ENCODE measurements at places on chromosomes 13 and 19.
A peak's percentile ranks its signal among the peaks of the same experiment; 100 is the strongest.

- no peak for DNase-seq
These were observed 36.5 kb upstream of the NPAS1 start for GRCh38 chr19:46983097-46983496.

GRCh38 chr13:59356607-59357006 lies 807.1 kb downstream of the DIAPH3 start:
- no peak for DNase-seq

- no peak for DNase-seq
These were observed 11.9 kb downstream of the PEAK3 start for GRCh38 chr19:2270157-2270422.

- peak; percentile 70 for DNase-seq
These were observed 2.7 kb upstream of the HNRNPL start for GRCh38 chr19:38852231-38853044.

DNA sequence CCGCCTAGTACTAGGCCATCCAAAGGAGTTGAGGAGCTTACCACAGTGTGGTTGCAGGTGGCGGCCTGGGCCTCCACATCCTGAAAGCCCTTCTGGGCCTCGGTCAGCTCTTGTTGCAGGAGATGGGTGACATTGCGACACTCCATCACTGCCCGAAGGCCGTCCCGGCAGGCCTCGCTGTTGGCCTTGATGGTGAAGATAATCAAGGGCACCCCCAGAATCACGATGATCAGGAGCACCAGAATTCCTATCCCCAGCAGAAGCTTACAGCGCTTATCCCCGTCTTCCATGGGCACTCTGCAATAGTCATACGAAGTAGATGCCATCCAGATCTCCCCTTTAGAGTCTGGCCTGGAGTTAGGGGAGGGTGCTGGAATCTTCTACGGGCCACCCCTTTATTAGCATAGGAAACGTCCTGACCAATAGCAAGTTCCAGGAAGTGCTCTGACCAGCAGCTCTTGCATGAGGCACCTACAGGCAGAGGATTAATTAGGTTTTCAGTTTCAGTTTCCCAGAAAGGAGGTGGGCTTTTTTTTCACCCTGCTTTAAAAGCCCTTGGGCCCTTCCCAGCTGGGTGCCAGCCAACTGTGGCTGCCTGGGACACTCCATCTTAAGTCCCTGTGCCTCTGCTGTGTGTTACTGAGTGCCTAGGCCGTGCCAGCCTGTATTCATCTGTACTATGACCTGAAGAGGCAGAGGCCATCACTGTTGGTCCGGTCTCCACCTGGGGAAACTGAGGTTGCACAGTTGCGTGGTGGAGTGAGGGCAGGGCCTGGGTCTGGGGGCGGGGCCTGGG lies at the start of gene BST2:
TSS of gene BST2 (minus strand) at position 381 of the 796 bp plus-strand sequence. CDS start at position 326, 55 bp downstream.
- peak; percentile 69 for DNase-seq

- DNase-seq: no peak
These were observed 3.1 kb downstream of the BCAT2 start for GRCh38 chr19:48807590-48808308.

- no peak for DNase-seq
These were observed 4.3 kb upstream of the RAP2A start for GRCh38 chr13:97429681-97430081.

GRCh38 chr13:58843567-58843966 lies 1212.0 kb downstream of the PCDH17 start:
- DNase-seq: no peak

GRCh38 chr19:49631014-49631588 lies 8.8 kb downstream of the RRAS start:
- DNase-seq: no peak

- no peak for DNase-seq
These were observed 24.2 kb downstream of the C2CD4C start for GRCh38 chr19:384799-385169.

DNA sequence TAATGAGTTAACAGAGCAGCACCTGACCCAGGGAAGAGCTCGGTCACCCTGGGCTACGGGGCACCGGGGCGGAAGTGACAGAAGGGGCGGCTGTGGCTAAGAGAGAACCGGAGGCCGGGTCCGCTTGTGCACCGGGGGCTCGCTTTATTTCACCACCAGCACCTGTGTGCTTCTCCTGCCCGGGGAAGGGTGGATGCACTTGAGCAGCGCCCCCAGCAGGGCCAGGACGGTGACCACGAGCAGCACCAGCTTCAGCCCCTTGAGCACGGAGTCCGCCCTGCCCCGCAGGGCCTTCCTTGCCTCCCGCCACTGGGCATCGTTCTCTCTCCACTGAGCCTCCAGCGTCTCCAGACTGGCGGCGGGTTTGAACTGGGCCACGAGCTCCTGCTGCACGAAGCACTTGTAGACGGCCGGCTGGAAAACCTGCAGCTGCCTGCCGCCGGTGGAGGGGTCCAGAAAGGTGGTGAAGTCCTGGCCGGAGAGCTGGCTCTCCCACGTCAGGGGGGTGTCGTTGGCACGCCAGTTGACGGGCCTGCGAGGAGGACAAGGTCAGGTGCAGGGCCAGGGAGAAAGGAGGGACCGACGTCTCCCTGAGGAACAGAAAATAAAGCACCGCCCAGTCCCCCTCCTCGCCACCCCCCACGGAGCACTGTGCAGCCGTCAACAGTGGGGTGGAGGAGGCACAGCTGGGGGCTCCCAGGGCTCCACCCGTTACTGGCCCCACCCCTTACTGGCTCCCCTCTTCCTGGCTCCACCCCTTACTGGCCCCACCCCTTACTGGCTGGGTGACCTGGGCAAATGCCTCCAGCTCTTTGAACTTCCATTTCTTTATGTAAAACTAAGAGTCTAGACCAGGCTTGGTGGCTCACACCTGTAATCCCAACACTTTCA lies 3.6 kb downstream of the FAM187B start:
- no peak for DNase-seq

- peak; percentile 26 for DNase-seq
These were observed 11.5 kb downstream of the TM6SF2 start for GRCh38 chr19:19261350-19262189.

DNA sequence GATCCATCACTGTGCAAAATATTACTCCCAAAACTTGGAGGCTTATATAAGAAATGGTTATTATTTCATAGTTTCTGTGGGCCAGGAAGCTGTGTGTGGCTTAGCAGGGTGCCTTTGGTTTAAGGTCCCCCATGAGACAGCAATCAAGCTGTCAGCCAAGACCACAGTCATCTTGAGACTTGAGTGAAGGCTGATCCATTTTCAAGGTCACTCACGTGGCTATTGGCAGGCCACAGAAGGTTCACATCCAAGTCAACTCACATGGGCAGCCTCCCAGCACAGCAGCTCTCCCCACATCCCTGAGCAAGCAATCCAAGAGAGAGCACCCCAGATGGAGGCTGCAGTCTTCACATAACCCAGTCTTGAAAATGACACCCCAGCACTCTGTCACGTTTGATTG lies 537.4 kb downstream of the MYO16 start:
- DNase-seq: no peak

DNA sequence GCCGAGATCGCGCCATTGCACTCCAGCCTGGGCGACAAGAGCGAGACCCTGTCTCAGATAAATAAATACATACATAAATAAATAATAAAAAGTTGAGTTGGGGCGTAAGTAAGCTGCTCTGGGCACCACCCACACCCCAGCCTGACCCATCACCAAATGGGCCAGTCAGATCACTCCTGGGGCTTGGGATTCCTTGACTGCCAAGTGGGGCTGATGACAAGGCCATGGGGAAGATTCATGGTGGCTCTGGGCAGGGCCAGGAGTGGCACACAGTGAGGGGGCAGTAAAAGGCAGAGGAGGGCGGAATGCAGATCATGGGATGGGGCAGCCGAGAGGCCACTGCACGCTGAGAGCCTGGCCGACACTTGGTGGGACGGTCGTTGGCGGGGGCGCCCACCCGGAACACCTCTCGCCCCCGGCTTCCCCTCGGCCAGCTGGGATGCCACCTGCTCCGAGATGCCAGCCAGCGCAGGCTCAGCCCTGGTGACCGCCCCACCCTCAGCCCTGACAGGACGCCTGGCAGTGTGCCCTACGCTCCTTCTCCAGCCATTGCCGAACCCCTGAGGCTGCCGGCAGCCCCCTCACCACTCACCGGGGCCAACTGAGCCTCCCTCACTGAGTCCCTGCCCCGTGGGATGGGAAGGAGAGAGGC lies 10.9 kb downstream of the ZNF653 start:
- DNase-seq: no peak

DNA sequence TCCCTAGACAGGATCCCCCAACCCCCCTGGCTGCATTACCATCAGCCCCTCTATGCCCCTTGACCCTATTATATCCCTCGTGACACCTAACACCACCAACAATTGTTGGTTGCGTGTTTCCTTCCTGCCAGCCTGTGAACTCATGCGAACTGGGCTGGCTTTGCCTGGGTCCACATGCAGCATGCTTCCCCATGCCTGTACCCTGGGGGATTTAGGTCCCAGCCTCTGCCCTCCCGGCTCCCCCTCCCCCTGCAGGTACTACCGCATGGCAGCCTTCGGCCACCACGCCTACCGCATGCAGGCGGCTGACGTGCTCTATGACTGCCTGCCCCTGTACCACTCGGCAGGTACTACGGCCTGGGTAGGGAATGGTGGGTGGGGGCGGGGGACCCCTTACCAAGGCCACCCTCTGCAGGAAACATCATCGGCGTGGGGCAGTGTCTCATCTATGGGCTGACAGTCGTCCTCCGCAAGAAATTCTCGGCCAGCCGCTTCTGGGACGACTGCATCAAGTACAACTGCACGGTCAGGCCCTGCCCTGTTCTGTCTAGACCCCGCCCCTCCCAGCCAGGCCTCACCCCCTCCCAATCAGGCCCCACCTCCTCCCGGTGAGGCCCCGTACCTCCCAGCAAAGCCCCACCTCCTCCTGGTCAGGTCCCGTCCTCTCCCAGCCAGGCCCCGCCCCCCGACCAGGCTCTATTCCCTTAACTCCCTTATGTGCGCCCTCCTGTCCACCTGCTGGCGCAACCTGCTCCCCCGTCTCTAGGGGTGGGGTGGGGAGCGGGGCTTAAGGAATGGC lies 18.5 kb downstream of the SLC27A1 start:
- DNase-seq: peak; percentile 75

DNA sequence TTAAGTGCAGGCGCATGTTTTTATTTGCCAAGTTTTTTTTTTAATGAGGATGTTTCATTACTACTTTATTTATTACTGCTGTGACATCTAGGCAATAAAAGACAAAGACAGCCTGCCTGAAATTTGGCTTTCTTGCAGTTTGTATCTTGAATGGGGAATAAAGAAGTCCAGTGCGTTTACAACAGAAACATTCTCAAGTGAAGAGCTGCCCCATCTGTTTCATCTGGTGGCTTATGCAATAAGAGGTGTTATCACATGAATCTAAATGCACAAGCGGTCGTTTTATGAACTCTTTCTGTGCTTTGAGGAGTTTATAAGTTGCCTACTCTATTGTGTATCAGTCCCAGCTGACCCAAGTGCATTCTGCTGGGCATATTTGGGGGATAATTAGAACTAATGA lies 12.6 kb upstream of the MAB21L1 start:
- DNase-seq: no peak

GRCh38 chr13:113137691-113138298 lies 15.2 kb downstream of the F10 start:
- DNase-seq: no peak

- DNase-seq: no peak
These were observed 3.2 kb upstream of the MAB21L1 start for GRCh38 chr13:35479706-35480105.

GRCh38 chr13:53189162-53189561 lies 160.5 kb downstream of the OLFM4 start:
- DNase-seq: no peak

DNA sequence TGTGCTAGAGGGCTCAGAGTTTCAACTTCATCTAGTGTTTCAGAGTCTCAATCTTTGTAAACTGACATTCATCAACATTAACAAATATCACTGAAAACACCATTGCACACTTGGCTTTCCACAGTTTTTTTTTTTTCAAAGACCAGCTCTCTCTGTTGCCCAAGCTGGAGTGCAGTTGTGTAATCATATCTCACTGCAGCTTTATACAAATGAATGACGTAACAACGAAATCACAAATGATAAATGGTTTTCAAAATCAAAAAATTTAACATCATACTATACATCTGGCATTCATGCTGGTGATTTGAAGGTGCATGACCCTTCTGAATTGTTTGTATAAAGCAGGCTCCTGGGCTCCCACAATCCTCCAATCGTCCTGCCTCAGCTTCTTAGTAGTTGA lies 248.0 kb upstream of the TMTC4 start:
- no peak for DNase-seq

DNA sequence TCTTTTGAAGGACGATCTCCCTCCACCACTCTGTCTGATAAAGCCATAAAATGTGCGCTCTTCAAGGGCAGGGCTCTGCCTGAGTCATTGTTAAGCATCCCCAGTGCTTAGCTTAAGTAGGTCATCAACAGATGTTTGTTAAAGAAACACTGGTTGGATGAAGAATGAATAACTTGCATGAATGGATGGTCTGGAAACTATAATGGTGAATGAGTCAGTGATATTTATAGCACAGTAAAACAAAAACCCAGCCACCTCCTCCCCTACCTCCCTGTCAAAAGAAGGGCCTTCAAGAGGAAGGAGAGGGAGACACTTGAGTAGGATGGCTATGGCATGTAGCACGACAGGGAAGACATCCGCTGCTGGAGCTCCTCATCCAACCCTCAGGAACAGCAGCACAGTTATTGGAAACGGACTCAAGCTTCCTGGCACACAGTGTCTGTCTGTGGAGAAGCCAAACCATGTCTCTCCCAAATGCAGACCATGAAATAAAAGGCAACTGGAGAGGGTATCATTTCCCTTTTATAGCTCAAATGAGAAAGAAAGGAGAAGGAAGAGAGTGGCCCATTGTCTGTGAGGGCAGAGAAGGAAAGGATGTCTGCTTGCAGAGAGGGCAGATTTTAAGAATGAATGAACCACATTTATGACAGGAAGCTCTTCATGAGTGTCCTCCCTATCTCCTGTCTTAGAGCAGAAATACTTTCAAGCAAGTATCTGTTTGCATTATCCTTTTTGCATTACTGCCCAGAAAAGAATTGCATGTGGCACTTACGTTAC lies 183.5 kb upstream of the UBL3 start:
- DNase-seq: no peak
